ENCODE measurements at places on chromosomes 2 and 18.
A peak's percentile ranks its signal among the peaks of the same experiment; 100 is the strongest.

DNA sequence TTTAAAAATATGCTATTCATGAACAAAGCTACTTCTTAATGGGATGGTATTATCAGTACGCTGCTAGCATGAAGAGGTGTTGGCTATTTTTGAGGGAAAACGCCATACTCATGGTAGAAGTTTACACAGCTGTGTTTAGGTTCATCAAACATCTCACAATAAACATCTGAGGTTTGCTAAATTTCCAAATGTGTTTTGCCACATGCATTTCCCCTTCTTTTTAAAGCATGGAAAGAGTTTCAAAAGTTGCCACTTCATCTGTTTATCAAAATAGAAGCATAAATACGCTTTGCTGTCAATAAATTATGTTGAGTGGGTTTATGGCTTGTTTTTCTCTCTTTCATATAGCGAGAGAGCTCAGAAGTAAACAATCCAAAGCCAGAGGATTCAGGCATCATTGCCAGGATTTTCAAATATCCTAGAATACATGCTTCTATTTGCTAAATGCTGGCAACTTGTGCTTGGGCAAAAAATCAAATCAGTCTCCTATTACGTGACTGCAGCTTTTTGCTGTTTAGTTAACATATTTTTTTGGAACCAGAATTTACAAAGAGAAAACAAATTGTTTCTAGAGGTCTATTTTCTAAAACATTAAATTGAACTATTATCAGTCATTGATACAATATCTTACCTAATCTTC lies 1919.9 kb upstream of the LRRTM1 start:
- DNase-seq: no peak

- DNase-seq: peak; percentile 45
These were observed 50.1 kb downstream of the CD226 start for GRCh38 chr18:69897397-69898108.

GRCh38 chr2:234375176-234375880 lies 121.6 kb downstream of the ARL4C start:
- DNase-seq: no peak

DNA sequence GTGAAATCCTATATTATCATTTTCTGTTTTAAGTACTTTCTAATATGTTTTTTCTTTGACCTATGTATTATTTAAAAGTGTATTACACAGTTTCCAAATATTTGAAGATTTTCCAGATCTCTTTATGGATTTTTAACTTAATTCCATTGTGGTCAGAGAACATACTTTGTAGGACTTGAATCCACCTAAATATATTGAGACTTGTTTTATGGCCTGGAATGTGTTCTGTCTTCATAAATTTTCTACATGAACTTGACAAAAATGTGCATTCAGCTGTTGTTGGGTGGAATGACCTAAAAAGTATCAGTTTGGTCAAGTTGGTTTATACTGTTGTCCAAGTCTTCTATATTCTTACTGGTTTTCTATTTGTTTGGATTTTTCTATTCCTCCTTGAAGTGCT lies 33.8 kb upstream of the TMEM247 start:
- DNase-seq: no peak

- no peak for DNase-seq
These were observed 29.7 kb downstream of the HDAC4 start for GRCh38 chr2:239370876-239371725.

DNA sequence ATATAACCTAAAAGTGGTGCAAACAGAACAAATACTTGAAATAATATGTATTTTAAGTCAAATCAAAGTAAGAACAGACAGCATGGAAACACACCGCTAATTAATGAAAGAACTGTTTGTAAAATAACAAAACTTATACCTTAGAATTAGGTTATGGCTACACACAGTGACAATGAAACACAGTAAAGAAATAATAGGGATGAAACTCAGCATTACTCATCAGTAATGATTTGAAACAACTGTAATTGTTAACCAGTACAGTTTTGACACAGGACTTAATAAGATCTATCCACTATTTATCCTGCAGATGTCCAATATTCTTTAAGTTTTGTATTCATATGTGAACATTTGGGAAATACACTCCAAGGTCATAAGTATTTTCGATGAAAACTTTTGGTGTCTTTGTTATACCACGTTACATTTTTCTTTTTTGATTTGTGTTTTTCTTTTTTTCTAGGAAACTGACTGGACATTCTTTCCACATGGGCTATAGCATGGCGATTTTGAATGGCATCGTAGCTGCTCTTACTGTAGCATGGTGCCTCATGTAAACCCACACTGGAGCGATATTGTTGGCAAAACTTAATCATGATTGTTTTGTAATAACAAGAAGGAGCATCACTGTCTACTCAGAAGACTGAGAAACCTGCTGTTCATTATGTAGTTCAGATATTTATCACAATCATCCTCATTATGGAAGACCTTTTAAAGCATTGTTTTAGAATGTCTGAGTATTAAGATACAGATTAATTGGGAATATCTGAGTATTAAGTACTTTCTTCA lies 41.1 kb downstream of the ARL6IP6 start:
- no peak for DNase-seq

GRCh38 chr2:133949595-133949994 lies 304.3 kb upstream of the MGAT5 start:
- no peak for DNase-seq
